ENCODE measurements at places on chromosomes 3 and 15. TPM values are rescaled to one million over a fixed set of nuclear protein-coding genes. Genes with fewer than 3 reads are reported as not detected.

DNA sequence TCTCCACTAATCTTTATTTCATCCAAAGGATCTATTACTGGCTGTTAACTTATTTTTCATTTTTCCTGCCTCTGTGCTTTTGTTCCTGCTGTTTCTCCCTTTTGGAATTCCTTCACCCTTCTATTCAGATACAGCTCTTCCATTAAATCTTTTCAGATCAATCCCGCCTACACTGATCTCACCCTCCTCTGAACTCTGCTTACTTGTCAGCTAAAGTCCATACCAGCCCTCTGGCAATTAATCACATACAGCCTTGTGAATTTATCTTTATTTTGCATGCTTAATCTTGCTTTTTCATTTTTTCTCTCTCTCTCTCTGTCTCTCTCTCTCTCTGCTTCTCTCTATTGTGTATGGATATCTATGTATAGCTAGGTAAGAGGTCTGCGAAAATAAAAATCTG lies 100.8 kb upstream of the UMPS start:
- DNase-seq, result no peak

- DNase-seq, result no peak
Measured at GRCh38 chr3:19645093-19645492, 288.9 kb downstream of the EFHB start.

GRCh38 chr3:159897331-159898075 lies 91.1 kb upstream of the IL12A start:
- DNase-seq, result no peak

DNA sequence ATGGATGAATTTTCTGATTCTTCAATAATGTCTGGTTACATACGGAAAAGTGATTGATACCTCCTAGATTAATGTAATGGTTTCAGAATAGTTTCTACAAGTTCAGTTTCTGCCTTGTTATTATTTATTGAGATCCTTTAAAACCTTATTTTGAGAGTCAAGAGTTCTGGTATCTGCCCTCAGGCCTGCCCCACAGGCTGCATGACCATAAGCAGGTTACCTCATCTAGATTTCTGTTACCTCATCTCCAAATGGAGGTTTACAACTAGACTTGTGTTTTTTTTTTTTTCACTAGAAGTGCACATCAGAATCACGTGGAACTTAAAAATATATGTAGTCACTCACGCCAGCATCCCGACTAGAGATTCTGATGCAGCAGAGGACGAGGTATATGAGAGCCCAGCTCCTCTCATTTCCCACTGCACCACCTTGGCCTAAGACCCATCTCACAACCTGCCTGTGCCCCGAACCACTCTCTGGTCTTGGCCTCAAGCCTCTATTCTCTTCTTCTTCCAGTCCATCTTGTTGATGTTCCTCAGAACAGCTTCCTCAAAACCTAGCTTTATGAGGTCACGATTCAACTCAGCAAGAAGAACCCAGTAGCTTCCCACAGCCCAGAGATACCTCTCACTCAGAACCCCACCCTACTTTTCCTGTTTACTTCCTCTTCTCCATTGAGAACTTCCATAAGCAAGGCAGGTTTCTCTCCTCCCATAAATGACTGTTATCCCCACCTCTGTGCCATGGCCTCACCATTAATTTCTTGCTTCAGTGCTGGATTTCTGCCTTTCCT lies 353.4 kb downstream of the CHST2 start:
- DNase-seq, result no peak

GRCh38 chr3:52147804-52148203 lies 6.4 kb downstream of the POC1A start:
- no peak for DNase-seq

- no peak for DNase-seq
Measured at GRCh38 chr3:107976202-107976800, 114.5 kb downstream of the CD47 start.

- no peak for DNase-seq
Measured at GRCh38 chr3:148062590-148062989, 635.1 kb upstream of the AGTR1 start.

TTC23 gene
- 4.6 TPM for total RNA-seq

SERPINI2 gene
- total RNA-seq, result 1.6 TPM
